Stimulated activated CD8-positive, alpha-beta memory T cell treated with anti-CD3 and anti-CD28 coated beads, Interleukin-15, amount 100 ng/mL, for 1 hour (primary cell): ENCODE measurements at places on chromosomes 1 and 21.

- no peak for DNase-seq
These were observed 51.7 kb downstream of the PCNT start for GRCh38 chr21:46375560-46376230.

GRCh38 chr1:29209173-29209572, 21.6 kb downstream of the MECR start:
- DNase-seq, result no peak

DNA sequence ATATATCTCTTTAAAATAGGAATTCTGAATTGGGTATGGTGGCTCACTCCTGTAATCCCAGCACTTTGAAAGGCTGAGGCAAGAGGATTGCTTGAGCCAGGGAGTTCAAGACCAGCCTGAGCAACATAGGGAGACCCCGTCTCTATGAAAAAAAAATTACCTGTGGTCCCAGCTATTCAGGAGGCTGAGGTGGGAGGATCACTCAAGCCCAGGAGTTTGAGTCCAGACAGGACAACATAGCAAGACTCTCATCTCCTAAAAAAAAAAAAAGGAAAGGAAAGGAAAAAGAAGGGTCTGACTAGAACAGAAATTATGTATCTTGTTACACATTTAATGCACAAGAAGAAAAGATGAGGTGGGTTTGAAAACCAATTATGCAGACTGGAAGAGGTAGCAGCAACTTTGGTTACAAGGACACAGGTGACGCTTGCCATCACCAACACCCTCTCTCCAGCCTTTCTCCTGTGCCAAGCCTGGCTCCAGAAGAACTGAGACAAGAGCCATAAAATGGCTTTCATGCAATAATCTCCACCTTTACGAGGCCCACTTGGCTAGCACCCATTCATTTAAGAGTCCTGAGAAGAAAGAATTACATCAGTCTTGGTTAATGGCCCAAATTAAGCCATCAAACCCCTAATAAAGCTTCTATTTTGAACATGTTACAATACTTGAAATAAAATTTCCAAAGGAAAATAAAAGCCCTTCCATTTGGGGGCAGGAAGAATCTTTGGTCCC, 4.8 kb upstream of the SELENBP1 start:
- DNase-seq, result no peak

GRCh38 chr1:202167708-202168415, 7.5 kb upstream of the PTPN7 start:
- no peak for DNase-seq

DNA sequence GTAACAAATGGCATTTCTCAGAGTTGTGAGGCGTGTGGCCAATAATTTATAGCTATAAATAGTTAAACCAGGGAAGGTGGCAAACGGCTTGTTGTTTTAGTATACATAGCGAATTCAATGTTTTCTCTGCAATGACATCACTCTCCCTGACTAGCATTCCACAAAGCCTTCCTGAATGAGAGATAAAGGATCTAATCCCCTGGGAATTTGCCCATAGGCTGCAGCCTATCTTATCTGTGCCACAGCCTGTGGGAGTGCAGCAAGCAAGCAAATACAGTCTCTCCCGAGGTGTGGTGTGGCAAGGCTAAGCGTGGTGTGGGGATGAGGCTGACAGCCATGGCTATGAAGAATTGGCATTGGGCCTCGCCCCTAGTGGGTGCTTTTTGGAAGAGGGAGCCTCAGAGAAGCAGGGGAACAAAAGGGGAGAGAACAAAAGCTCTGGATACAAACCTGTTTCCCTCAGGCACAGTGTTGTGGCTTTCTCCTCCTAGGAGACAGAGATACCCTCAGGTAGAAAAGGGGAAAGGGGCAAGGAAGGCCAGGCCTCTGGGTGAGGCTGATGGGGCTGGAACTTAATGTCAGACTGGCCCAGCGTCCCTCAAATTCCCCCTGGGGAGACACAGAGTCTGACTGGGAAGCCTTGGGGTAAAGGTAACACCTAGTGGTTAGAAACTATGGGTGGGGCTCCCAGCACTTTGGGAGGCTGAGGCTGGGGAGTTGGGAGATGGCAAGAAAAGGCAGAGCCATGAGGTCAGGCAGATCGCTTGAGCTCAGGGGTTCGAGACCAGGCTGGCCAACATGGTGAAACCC, 8.9 kb downstream of the TAGLN2 start:
- no peak for DNase-seq

DNA sequence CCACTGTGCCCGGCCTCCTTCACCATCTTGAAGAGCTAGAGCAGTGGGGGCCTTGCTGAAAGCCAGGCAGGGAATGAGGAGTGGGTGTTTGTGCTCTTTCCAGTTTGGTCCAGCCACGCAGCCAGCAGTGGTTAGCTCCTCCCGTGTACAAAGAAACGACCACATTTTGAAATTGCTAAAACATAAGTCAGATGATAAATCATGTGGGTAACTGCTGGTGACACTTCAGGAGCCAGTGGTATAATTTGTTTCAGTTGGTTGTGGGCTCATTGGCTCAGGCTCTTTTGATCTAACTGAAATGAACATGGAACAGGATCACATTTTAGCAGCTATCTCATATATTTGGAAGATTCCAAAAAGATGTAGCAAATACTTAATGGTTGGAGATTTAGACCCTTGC, 87.6 kb downstream of the MTR start:
- no peak for DNase-seq

DNA sequence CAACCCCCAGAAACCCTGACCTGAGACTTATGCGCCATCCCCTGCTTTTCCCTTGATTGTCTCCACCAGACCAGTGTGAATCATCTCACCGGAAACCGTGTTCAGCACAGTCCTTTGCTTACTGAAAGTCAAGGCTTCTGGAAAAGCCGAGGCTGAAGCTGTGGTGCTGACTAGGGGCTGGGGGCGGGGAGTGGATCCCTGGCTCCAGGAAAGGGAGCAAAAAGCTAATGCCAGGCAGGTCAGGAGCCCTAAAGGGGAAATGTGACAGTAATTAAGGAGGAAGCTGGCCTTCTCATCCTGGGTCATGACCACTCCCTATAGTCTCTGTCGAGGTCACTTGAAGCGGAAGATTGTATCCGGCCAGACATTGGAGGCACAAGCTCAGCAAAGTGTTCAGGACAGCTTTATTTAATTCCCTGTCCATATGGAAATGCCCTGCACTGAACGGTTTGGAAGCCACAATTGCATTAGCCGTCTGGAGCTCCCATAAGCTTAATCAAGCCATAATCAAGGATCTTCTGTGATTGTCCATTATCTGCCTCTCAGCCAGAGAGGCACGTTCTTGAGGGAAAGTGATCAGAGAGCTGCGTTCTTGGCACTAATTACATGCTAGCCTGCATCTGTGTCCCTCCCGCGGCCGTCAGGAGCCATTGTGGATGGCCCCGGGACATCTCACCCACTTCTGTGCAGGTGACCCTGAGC, 403.6 kb downstream of the RRAGC start:
- DNase-seq, result no peak

GRCh38 chr1:43930168-43930948, 3.2 kb upstream of the ARTN start:
- no peak for DNase-seq

- DNase-seq, result no peak
These were observed 532.7 kb upstream of the OLFM3 start for GRCh38 chr1:102529446-102529845.

DNA sequence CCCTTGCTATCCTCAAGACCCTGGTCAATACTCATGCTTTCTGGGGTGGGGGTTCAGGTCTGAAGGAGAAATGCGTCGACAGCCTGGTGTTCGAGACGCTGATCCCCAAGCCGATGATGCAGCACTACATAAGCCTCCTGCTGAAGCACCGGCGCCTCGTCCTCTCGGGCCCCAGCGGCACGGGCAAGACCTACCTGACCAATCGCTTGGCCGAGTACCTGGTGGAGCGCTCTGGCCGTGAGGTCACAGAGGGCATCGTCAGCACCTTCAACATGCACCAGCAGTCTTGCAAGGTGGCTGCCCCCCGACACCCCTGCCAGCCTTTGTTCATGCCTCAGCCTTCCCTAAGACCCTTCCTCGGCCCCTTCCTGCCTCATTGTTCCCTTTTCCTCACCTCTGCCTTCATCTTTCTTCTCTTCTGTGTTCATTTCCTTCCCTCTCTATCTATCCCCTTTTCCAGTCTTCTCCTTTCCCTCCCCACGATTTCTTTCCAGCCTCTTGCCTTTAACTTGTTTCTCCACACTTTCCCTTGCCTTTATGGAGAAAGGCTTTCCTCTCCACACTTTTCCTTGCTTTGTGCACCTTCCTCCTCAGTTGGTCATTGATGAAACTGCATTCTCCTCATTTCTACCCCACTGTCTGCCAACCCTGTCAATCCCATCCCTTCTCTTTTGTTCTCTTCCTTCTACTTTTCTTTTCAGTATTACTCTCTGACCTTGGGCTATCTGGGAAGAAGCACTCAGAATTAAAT, 18.3 kb upstream of the IPO9 start:
- no peak for DNase-seq

DNA sequence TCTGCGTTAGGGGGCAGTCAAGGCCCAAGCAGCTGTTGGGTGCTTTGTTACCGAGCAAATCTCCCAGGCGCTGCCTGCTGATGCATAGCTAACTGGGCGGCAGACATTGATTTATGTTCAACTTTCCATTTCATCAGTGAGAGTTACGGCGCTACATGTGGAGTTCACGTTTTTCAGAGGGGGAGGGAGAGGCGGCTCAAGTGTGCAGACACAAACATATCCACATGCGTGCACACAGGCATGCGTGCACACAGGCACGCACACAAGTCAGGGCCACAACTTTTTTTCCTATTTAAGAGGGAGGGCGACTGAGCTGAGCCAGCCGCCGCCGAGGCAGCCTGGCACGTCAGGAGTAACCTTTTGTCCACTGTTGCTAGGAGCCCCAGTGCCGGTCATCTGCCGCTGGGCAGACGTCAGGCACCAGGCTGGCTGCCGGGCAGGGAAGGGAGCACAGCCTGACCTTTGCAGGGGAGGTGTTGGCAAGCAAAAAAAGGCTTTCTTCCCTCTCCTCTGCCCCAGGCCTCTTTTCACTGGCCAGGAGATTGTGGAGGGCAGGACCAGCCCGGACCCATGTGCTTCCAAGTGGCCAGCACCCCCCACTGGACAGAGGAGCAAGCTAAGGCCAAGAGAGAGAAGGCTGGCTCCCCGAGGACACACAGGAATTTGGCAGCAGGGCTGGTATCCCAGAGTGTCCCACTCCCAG, 73.3 kb downstream of the MRPL37 start:
- no peak for DNase-seq

DNA sequence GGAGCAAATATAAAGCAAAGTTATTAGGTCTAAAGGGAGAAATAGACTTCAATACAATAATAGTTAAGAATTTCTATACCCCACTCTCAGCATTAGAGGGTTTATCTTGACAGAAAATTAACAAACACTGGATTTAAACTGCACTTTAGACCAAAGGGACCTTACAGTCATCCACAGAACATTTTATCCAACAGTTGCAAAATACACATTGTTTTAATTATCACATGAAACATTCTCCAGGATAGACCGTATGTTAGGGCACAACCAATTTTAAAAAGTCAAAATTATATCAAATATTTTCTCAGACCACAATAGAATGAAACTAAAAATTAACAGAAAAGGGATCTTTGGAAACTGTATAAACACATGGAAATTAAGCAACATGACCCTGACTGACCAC, 384.5 kb upstream of the C1orf87 start:
- DNase-seq, result no peak

- no peak for DNase-seq
These were observed 10.6 kb downstream of the SRSF4 start for GRCh38 chr1:29171089-29171488.

GRCh38 chr1:186375929-186376319, 286 bp downstream of the ODR4 start:
- DNase-seq, result no peak

DNA sequence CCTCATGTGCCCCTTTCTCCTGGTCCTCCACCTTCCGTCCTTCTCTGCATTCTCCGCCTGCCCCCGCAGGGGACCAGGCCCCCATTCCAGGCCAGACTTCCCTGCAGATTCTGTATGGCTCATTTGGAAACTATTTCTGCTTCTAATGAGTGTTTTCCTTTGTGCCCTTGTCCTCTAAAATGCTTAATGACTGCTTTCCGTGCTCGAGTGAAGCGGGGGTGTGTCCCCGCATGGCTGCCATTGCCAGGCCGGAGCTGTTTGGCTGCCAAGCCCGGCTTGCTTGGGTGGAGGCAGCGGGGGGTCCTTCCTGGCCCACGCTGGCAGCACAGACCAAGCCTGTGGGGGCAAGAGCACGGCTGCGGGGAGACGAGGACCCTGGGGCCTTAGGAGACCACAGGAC, 299.3 kb upstream of the VAMP3 start:
- no peak for DNase-seq

DNA sequence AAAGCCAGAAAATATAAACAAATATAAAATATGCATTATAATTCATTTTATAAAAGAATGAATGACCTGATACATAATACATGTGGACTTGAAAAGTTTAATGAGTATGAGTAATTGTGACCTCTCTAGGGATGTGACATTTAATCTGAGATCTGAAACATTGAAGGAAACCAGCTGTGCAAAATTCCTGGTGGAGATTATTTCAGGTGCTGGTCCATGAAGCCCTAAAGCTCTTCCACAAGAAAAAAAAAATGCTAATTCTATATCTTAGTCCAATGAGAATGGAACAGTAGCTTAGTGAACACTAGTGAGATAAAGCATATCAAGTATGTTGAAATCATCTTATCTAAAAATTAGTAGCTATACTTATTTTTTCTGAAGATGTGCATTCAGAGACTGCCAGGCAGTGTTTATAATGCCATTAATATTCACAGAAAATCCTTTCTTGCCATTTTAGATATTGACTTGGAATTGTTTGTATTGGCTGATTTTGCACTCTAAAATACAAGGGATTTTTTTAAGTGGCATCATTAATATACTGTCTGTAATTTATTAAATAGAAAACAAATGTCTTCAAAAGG, 1485.9 kb downstream of the PLA2G4A start:
- DNase-seq, result no peak

DNA sequence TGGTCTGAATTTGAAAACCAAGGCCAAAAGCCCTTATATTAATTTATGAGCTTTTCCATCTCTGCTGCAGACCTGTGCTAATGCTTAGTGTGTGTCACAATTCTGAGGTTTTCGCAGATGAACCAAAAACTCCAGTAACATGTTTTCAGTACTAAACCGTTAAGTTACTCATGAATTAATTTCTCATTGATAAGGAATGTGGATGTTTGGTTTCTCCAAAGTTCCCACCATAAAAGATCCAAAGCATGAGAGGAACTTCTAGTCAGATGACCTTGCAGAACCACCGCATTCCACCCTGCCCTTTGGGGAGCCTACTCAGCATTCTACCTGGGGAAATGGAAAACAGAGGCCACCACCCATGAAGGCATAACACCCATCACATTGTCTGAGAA, 7.5 kb upstream of the LEPR start:
- no peak for DNase-seq

DNA sequence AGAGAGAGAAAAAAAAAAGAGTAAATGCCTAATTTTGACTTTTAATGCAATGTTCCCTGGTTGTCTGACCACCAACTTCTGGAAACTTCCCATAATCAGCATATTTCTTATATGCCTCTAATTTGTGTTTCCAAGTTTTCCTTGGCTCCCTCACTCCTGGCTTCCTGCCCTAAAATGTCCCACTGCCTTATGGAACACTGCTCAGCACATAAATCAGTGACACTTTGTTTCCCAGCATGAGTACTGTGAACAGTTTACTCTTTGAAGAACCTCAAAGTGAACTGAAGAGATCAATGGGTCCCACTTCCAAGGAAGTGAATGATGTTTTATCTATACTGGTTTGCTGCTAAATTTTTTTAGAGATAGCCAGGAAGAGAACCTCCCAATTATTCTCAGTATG, 271.3 kb upstream of the PRMT6 start:
- DNase-seq, result no peak

- DNase-seq, result no peak
These were observed 223.3 kb downstream of the PTPRU start for GRCh38 chr1:29459620-29459945.
